ENCODE measurements at places on chromosomes 5 and 9.

DNA sequence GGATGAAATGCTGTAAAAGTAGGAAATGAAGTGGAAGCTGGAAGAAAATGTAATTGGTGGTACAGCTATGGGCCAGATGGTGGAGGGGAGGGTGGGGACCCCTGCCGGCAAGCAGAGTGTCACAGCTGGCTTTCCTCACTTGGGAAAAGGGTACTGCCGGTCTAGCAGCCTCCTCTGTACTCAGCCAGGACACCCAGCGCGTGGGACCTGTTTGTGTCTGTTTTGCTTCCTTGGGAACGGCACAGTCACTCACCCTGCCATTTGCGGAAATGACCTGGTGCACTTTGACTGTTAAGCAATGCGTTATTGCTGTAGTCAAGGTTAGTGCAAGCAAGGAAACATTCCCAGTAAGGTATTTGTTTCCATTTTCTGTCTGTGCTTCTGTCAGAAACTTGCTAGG lies 10.1 kb downstream of the TMEM252 start:
- H3K4me3 ChIP-seq: no peak overlapping the region
- no peaks in the 10 kb centered on the region for H3K36me3 ChIP-seq
- H3K27ac ChIP-seq: peak overlapping the region; percentile 54
- no peak for DNase-seq
- no peaks in the 10 kb centered on the region for H3K27me3 ChIP-seq

DNA sequence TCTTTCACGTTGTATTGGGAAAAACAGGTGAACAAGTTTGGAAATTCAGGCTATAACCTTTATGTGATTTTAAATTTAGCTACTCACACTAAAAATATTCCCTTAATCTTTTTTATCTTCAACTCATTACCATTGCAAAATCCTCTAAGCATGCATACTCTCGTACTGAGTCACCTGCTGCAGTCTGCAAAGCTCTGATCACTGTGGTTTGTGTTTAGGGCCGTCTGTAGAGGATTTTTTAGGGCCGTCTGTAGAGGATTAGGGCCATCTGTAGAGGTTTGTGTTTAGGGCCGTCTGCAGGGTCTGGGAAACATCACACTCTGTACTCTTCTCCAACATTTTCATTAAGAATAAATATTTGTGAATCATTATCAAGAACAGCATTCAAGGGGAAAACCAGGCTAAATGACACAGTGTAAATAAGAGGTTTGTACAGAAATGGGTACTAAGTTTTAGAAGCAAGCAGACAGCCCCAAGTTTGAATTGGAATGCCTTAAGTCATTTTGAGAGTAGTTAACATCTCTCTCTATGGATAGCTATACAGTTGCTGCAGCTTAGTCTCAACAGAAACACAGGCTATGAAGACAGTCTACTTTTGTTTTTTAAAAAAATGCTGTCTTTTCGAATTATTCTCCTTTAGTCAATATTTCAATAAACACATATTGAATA lies 155.0 kb upstream of the TSLP start:
- peaks cover 5% of the 10 kb centered on the region for H3K4me1 ChIP-seq
- no peak for DNase-seq
- no peak overlapping the region for H3K27ac ChIP-seq
- H3K27me3 ChIP-seq: no peaks in the 10 kb centered on the region

DNA sequence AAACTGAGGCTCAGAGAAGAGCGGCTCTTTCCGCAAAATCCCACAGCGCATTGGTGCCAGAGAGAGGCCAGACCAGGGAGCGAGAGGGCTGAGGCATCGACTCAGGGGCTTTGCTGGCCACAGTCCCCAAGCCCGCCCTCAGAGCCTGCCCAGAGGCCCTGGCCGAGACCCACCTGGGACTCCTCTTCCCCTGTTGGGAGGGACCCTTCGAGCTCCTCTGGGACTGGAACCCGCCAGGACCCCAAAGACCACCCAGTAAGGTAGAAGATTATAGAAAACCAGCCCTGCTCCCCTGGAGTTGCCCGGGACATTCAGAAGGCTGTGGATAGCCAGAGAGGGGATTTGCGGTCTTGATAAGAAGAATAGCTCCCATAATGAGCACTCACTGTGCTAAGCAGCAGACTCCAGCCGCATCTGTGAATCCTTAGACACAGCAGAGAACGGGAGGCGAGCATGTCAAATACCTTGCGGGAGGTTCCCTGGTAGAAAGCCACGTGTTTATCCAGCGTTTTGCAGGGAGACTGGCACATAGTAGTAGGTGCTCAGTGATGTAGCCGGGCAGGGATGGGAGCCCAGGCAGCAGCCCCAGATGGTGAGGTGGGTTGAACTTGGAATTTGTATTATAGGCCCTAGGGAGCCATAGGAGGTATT lies 651 bp upstream of the AK1 start:
- H3K4me3 ChIP-seq: peak overlapping the region; percentile 38
- no peaks in the 10 kb centered on the region for H3K27me3 ChIP-seq
- peaks cover 56% of the 10 kb centered on the region for H3K4me1 ChIP-seq
- no peaks in the 10 kb centered on the region for H3K36me3 ChIP-seq
- peak overlapping the region; percentile 73 for H3K27ac ChIP-seq

DNA sequence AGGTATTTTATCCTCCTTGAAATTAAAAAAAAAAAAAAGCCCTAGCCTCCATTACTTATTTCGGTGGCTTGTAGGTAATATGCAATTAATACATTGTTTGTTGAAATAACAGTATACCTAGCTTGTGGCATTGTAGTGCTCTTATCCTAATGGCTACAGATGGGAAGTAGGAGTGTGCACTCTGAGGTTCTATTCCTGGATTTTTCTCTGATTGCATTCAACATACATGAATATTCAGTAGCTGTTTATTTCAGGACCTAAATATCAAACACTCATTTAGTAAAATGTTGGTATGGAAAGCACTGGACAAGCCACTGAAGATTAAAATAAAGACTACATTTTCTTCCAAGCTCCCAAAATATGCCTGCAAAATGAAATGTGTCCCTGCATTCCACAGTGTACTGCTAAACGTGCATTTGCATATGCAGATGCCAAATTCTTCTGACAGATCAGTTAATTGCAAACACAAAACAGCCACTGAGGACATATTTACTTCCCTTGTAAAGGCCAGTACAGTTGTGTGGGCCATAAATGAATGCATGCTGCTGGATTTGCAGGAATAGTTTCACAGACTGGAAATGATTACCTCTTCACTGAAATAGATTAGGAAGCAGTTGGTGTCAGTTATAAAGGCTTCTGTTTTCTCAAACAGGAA lies 826.1 kb downstream of the PRELID2 start:
- H3K4me3 ChIP-seq: no peak overlapping the region
- H3K36me3 ChIP-seq: no peaks in the 10 kb centered on the region
- no peaks in the 10 kb centered on the region for H3K27me3 ChIP-seq
- DNase-seq: no peak
- H3K27ac ChIP-seq: no peak overlapping the region

GRCh38 chr9:93910598-93910997 lies 44.6 kb downstream of the BARX1 start:
- H3K4me3 ChIP-seq: no peak overlapping the region
- no peaks in the 10 kb centered on the region for H3K36me3 ChIP-seq
- no peaks in the 10 kb centered on the region for H3K27me3 ChIP-seq
- no peak for DNase-seq
- H3K27ac ChIP-seq: no peak overlapping the region
- H3K4me1 ChIP-seq: no peaks in the 10 kb centered on the region

DNA sequence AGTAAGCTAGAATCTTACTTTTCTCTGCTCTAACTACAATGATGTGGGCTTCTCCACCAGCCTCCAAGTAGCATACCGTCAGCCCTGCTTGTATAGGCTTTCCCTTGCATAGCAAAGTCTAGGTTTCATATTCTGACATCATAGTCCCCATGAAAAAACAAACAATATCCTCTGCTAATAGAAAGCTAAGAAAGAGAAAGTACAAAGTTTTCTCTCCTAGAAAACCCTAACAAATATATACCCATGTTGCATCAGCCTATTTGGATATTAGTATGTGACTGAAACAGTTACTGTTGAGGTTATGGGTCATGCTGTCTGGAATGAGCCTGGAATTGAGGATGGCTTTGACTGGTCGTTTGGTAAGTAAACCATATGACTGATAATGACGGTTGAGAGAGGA lies 1696.0 kb downstream of the MAT2B start:
- no peaks in the 10 kb centered on the region for H3K27me3 ChIP-seq
- H3K27ac ChIP-seq: no peak overlapping the region
- no peaks in the 10 kb centered on the region for H3K4me1 ChIP-seq
- no peak overlapping the region for H3K4me3 ChIP-seq
- H3K36me3 ChIP-seq: no peaks in the 10 kb centered on the region

DNA sequence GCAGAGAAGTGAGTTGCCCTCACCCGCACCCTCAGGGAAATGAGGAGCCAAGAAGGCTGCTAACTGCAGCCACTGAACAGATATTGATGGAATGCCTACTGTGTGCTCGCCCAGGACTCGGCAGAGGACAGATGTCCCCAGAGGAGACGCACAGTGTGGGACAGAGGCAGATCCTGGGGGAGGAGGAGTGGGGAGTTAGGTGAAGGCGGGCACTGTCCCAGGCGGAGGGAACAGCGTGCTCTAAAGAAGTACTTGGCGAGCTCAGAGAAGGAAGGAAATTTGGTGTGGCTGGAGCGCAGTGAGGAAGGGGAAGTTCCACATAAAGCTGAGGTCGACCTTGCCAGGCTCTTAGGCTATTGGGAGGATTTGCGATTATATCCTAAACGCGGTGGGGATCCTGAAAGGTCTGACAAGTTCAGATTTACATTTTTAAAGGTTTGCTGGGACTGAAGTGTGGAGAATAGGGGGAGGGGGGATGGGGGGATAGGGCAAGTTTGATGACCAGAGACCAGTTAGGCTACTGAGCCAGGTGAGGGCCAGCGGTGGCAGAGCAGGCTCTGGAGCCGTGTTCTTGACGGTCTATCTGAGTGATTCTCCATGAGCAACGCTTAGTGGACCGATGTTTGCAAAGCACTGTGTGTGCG lies 23.6 kb upstream of the CERCAM start:
- no peaks in the 10 kb centered on the region for H3K27me3 ChIP-seq
- DNase-seq: peak; percentile 38
- peak overlapping the region; percentile 15 for H3K4me3 ChIP-seq
- peaks cover 16% of the 10 kb centered on the region for H3K36me3 ChIP-seq
- peaks cover 8% of the 10 kb centered on the region for H3K4me1 ChIP-seq

GRCh38 chr5:102813740-102814139 lies 58.6 kb downstream of the PAM start:
- no peak overlapping the region for H3K27ac ChIP-seq
- H3K4me3 ChIP-seq: no peak overlapping the region

DNA sequence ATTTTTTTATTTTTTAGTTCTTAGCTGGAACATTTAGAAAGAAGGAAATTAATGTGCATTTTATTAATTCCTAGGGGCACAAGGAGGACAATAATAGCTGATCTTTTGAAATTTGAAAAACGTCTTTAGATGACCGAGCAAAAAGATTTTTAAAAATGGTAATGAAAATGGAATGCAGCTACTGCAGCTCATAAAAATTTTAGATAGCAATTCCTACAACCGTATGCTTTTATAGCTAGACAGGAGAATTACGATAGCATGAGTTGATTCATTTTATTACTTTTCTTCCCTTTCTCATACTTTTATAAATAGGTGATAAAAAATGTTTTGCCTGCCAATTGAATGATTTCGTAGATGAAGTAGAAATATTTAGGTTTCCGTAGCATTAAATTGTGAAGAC lies 13.7 kb upstream of the RUFY1 start:
- DNase-seq: no peak
- H3K27ac ChIP-seq: no peak overlapping the region
- no peak overlapping the region for H3K4me3 ChIP-seq

DNA sequence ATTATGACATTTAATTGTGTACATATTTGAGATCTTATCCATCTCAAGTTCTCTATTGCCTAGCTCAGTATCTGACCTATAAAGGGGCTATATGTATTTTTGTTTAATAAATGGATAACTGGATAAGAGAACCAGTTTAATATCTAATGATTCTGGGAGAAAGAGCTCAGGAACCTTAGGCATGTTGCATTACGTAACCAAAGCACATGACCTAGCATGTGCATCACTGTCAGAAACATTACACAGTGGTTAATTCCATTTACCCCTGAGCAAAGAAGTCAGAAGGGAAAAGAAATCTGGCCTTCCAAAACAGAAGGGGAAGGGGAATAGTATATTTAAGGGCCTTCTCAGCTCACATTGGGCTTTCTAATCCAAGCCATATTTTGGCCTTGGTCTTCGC lies 12.3 kb downstream of the PAPPA start:
- H3K4me3 ChIP-seq: no peak overlapping the region
- H3K27ac ChIP-seq: no peak overlapping the region
- H3K27me3 ChIP-seq: no peaks in the 10 kb centered on the region
- no peaks in the 10 kb centered on the region for H3K36me3 ChIP-seq
- no peak for DNase-seq

DNA sequence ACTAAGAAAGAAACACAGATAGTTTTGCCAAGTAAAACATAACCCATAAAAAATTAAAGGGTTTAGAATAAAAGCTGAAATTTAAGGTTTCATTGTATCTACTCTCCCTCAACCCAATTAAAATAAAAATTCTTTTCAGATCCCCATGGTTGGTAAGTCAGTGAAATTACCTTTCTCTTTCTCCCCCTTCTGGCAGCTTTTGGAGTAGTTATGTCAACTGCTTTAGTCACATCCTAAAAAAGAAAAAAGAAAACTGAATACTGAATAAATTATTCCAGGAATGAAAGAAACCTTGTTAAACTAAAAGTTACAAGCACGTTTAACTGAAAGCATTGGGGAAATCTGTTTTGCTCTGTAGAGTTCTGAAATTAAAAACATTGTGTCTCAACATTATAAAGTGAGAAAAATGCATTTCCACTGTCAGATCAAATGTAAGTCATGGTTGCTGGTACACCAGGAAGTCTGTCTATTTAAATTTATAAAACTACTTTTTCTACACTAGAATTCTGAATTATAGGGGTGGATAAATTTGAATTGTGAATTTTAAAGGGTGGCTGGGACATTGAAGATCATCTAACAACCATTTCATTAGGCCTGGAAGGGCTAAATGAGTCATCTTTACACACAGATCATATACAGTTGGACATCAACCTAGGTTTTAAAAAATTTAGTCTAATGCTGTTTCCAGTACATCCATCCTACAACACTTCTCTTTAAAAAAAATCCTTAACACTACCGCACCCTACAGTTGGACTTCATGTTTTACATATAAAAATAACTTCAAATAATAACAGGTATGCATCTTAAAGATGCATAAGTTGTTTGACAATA lies 24.7 kb downstream of the PSIP1 start:
- no peak for DNase-seq
- no peaks in the 10 kb centered on the region for H3K4me1 ChIP-seq
- H3K36me3 ChIP-seq: peaks cover 12% of the 10 kb centered on the region
- no peak overlapping the region for H3K27ac ChIP-seq

GRCh38 chr5:122101636-122102285 lies 23.7 kb upstream of the LOX start:
- H3K36me3 ChIP-seq: no peaks in the 10 kb centered on the region
- no peaks in the 10 kb centered on the region for H3K27me3 ChIP-seq
- H3K27ac ChIP-seq: no peak overlapping the region
- no peak for DNase-seq

GRCh38 chr9:96075111-96075510 lies 199.6 kb downstream of the ERCC6L2 start:
- no peak overlapping the region for H3K4me3 ChIP-seq
- no peaks in the 10 kb centered on the region for H3K27me3 ChIP-seq
- peaks cover 5% of the 10 kb centered on the region for H3K4me1 ChIP-seq
- no peak overlapping the region for H3K27ac ChIP-seq
- H3K36me3 ChIP-seq: no peaks in the 10 kb centered on the region

- H3K27ac ChIP-seq: peak overlapping the region; percentile 93
- peaks cover 56% of the 10 kb centered on the region for H3K4me1 ChIP-seq
- peak; percentile 58 for DNase-seq
- H3K4me3 ChIP-seq: no peak overlapping the region
- H3K27me3 ChIP-seq: no peaks in the 10 kb centered on the region
- H3K36me3 ChIP-seq: no peaks in the 10 kb centered on the region
Observed at GRCh38 chr5:150783422-150783928, 4.9 kb downstream of the SMIM3 start.
